Right atrium auricular region (tissue), 2 donors: ENCODE measurements at places on chromosomes 1 and 21. TPM values are rescaled to one million over a fixed set of nuclear protein-coding genes. Genes with fewer than 3 reads are reported as not detected.

CFHR1 gene
- not detected for total RNA-seq

DNA sequence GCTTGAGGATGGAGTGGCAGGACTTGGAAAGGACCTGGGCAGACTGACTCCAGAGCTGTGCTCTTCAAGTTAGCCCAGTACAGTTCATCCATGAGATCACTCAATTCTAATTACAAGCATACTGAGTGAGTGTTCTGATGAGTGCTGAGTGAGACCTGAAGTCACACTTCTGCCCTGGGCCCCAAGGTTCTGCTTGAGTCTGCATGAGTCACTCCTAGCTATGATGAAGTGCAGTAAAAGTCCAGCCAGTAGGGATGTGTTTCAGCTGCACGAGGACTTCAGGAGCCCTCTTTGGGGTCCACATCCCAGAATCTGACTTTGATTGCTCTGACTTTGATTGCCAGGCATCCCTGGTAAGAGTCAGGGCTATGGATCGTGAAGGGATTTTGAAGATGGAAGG, 35.8 kb downstream of the PLEKHA6 start:
- peak; percentile 75 for DNase-seq

GRCh38 chr1:23100074-23100748, 68.4 kb downstream of the LUZP1 start:
- DNase-seq: peak; percentile 81

PCP4 gene
- 6.6 TPM for total RNA-seq

KRTAP10-2 gene
- not detected for total RNA-seq

GRCh38 chr1:36324353-36324703, 883 bp upstream of the EVA1B start:
- DNase-seq: no peak

- DNase-seq: peak; percentile 68
Observed at GRCh38 chr1:235050911-235051360, 77.7 kb downstream of the TOMM20 start.

GRCh38 chr1:243313635-243314536, 58.0 kb downstream of the SDCCAG8 start:
- no peak for DNase-seq

DNA sequence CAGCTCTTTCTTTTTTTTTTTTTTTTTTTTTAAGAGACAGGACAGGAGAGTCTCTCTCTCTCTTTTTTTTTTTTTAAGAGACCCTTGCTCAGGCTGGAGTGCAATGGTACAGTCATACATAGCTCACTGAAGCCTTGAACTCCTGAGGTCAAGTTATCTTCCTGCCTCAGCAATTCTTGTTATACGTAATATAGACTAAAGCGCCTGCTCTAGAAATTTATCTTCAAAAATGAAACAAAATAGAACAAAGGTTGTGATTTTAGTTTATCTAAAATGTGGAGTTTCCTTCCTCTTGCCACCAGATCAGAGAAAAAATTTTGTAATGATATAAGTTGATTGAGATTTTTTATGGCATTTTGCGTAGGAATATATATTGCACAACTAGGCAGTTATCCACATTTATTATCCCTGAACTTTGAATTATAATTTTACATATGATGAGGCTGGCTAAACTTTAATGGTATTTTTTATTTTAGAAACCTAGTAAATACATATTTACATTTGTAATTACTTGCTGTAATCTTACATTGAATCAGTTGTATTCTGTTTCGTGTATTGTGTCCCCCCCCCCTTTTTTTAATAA, 44.2 kb downstream of the MTF2 start:
- no peak for DNase-seq

GRCh38 chr1:68255301-68255700, 23.0 kb upstream of the WLS start:
- no peak for DNase-seq

- no peak for DNase-seq
Observed at GRCh38 chr1:172185211-172185610, 235.3 kb upstream of the C1orf105 start.

DNA sequence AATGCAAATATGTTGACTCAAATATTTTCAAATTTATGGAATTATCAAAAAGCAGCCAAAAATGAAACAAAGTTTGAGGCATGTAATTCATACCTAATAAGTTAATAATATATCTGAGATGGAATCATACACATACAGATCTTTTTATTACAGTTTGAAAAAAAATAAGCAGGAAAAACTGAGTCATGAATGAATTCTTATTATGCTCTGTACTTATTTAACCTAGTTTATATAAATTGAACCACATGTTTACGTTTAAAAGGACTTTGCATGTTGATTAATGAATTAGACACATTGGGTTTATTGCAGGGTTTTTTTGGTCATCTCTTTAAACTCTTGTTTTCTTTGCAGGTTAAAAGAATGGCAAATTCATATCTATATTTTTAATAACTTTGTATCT, 40.9 kb downstream of the CMPK1 start:
- no peak for DNase-seq

GRCh38 chr1:170461762-170462384, 70.1 kb upstream of the GORAB start:
- no peak for DNase-seq
